SW 1271 (cell line): ENCODE measurements at places on chromosomes 5 and 9.

- DNase-seq = peak; percentile 32
Measured at GRCh38 chr9:127608104-127608966, 3.7 kb upstream of the STXBP1 start.

GRCh38 chr5:90632791-90633190 is 74.2 kb downstream of the ADGRV1 start:
- DNase-seq = no peak

- DNase-seq = no peak
Measured at GRCh38 chr5:172043865-172044264, 37.4 kb upstream of the FBXW11 start.

GRCh38 chr5:149894237-149894636 is 50.4 kb downstream of the PDE6A start:
- no peak for DNase-seq

DNA sequence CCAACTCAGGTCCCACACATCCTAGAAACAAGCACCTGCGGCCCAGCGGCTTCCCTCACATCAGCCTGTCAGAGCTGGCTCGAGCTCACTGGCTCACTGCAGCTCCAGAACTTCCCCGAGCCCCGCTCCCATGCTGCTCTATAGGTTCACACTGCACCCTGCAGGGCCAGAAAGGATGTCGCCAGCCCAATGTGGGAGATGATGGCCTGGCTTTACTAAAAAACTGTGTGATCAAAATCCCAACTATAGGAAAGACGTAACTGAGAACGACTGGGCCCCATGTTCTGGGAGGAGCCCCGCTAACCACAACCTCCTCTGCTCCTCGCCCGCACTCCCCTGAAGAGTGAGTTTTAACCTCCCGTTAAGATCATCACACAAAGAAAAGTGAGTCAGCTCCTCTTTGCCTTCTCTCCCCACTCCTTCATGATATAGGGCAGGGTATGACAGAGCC is 4.6 kb downstream of the SURF4 start:
- DNase-seq = no peak

DNA sequence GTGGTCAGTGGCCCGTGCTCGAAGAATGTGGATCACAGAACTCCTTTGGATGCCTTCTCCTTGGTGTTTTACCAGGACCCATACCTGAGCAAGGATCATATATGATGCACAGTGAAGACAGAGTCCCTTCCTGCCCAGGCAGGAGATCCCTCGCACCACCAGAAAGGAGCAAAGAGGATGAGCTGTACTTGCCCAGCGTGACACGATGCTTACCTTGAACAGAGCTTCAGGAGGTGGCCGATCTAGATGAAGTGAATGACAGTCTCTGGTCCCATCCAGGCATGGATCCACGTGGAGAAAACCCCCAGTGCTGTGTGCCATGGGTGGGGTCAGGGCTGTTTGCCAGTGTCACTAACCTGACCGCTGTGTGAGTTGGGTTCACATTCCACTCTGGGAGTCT is 455.4 kb downstream of the GADD45G start:
- DNase-seq = no peak
